D721Med (cell line): ENCODE measurements at places on chromosomes 16 and 17.

DNA sequence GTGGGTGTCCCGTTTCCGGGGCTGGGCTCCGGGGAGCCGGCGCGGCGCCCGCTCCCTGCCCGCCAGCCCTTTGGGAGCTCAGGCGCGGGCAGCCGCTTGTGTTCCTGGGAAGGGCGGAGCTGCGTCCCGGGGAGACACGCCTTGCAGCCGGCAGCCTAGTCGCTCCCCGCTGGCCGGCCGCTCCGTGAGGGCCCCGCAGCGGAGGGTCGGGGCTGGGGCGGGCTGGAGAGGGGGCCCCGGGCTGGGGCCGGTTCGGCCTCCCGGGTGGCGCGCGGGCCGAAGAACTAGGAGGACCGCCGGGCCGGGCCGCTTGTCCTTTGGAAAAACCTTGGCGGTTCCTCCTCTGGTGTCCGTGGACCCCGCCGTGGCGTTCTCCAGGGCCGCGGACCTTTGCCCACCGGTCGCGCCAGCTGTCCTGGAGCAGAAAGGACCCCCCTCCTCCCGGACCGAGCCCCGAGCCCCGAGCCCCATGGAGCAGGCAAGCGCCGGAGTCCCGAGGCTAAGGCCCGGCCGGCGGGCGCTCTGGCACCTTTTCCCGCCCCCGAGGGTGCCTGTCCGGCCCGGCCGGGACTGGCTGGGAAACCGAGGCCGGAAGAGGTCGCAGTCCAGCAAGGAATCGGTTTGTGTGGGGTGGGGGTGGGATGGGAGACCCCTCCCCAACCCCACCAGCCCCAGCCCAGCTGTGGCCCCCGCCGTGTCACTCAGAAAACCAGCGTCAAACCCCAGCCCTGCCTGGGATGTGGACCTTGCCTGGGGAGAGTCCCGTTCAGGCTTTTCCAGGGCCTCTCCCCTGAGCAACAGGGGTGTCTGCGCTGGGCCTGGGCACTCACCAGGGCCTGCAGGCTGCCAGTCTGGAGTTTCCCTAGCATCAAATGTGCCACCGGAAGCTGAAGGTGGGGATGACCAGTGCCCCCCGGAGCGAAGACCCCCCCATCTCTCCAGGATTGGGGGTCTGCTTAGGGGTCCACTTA is 6.8 kb upstream of the TBC1D3B start:
- DNase-seq = peak; percentile 34

DNA sequence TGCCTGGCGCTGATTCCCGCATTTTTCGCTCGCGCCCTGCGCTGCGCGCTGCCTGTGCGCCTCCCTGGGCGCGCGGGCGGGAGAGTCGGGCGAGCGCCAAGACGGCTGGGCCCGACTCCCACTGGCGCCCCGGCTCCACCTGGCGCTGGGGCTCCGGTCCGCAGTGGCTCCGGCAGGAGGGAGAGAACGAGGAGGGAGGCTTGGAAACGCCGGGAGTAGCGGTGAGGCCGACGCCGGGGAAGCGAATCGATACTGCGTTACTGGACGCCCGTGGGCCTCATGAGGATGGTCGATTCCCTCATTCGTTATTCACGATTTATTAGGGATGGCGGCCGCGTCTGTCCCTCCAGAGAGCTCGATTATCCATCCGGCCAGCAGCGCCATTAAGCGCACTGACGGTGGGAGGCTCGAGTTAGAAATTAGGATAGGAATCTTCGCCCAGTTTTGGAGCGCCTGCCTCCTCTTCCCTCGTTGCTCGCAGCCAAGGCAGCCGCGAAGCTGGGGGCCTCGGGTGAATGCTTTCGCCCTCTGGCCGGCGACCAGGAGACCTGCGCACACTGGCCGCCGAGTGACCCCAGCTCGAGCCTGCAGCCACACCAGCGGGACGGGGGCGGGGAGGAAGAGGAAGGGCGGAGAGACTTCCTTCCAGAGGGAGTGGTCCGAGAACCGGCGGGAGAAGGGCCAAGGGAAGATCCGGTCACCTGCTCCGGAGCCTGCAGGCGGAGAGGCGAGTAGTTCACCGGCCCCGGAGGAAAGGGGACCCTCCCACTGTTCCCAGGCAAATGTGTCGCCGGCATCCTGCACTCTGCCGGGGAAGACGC is 1.3 kb upstream of the PCGF2 start:
- DNase-seq = no peak

DNA sequence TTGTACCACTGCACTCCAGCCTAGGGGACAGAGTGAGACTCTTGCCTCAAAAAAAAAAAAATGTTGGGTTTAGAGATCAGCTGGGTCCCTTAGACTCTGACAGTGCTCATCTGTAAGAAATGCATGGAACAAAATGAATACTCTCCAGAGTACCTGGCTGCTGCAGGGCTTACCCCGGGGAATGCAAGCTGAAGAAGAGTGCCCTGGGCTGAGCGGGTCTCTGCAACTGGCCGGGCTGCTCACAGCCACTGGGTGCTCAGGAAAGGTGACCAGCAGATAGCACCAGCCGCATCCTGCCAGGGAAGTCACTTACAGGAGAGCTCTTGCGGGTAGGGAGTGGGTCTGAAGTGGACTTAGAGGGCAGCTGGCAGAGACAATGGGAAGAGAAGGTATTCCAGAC is 82.1 kb downstream of the GAS7 start:
- DNase-seq = no peak

DNA sequence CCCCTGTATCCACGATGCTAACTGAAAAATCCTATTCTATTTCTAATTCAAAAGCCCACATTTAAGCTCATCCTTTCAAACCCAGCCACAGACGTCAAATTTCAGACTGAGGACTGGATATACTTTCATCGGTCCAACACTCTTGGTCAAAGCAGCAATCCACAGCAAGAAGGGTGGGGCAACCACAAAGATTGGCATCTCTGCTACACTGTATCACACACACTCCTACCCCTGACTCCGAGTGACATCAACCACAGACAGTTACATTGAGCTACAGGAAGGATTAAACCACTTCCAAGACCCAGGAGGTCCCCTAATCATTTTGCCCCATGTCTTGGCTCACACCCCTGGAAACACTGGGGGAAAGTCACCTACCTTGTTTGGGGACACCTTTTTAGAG is 61.3 kb downstream of the GRIN2A start:
- DNase-seq = no peak

DNA sequence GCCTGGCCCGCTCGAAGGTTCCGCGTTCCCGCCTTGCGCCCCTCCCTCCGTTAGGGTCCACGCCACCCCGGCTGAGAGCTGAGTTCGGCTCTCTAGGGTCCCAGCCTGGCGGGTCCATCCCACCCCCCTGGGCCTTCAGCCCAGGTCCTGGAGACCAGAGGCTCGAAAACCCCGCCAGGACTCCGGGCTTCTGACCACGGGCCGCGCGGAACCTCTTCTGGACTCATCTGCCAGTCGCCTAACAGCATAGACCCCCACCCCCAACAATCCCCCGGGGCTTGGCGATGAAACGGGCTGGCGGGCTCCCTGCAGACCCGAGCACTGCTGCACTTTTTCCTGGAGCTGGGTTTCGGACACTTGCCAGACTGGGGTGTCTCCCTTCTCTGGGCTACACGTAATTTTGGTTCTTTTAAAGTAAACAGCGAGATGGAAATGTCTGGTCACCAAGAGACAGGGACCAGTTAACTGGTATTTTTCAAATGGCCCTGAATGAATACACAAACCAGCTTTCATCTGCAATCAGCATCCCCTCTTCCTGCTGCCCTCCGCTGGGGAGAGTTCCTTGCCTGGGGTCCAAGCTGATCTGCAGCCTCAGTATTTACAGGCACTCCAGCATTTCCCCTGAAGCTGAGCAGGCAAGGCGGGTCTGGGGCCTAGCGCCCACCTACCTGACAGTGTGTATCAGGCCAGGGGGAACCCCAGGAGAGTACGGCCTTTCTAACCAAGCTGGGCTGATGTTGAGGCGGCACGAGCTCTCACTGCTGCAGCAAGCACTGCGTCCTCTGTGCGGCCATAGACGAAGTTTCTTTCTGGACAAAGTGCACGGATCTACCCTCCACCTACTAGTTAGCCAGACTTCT is 639 bp upstream of the TRIM65 start:
- no peak for DNase-seq

- no peak for DNase-seq
Measured at GRCh38 chr17:31085563-31085962, 9.2 kb upstream of the NF1 start.

DNA sequence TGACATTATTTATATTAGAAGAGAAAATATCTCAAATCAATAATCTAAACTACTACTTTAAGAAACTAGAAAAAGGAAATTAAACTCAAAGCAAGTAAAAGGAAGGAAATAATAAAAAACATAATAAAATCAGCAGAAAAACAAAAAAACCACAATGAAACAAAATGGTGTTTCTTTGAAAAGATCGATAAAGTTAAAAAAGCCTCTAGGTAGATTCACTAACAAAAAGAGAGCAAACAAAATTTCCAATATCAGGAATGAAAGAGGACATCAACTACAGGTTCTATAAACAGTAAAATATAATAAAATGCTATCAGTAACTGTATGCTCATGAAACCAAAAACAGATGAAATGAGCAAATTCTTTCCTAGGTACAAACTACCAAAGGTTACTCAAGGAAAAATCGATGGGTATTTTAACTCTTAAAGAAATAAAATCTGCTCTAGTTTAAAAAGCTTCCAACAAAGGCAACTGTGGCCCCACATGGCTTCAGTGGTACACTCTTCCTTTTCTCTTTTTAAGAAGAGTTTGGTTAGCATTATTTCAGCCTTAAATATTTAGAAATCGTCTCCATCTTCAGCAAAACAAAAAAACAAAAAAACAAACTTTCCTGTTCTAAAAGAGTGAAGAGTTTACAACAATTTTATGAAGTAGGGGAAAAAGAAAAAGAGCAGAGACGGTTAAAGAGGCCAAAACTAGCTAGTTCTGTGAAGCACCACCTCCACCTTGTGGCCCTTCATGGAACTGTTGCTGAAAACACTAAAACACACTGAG is 102.2 kb downstream of the TRIM37 start:
- no peak for DNase-seq

DNA sequence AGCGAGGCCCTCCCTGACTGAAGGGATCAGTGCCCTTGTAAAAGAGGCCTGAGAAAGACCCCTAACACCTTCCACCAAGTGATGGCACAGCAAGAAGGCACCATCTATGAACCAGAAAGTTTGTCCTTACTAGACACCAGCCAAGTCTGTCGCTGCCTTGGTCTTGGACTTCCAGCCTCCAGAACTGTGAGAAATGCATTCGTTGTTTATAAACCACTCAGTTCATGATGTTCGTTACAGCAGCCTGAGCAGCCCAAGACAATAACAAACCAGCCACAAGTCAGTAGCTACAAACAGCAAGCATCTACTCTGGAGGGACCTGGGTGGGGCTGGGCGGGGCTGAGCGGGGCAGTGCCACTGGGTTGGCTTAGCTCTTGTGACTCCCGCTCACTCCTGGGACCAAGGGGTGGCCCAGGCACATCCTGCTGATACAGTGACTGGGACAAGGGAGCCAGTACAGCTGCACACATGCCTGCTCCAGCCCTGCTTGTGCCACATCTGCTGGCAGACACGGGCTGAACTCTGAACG is 234.9 kb downstream of the IRF8 start:
- no peak for DNase-seq

DNA sequence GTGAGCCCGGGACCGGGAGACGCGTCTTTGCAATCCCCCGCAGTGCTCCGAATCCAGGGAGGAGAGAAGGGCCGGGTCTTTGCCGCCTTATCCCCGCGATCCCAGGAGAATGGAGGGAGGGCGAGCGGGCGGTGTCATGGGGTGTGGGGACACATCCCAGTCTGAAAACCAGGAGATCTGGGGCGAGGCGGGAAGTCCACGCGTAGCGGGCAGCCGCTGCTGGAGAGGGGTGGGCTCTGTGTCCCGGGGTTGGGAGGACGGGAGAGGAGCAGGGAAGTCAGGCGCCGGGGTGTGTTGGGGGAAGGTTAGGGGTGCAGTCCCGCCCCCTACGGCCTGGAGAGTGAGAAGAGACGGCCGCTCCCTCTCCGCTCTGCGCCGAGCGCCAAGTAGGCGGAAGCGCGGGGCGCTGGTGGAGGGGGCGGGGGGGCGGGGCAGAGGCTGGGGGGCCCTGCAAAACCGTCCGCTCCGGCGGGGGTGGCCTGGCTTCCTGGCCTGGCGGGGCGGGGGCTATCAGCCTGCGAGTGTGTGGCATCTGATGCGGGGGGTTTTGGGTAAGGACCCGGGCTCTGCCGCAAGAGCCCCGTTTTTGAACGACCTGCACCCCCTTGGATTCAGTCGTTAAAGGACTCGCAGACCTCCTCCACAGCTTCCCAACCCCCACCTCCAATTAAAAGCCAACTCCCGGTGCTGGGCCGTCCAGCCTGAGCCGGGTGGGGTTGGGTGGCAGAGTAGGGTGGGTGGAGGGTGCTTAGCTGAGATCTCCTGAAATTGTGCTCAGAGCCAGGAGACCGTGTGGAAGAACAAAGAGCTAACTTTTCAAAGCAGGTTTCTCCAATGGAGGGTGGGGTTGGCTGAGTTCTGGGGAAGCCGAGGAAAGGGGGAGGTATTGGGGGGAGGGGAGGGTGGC is 654 bp downstream of the LASP1 start:
- peak; percentile 49 for DNase-seq

DNA sequence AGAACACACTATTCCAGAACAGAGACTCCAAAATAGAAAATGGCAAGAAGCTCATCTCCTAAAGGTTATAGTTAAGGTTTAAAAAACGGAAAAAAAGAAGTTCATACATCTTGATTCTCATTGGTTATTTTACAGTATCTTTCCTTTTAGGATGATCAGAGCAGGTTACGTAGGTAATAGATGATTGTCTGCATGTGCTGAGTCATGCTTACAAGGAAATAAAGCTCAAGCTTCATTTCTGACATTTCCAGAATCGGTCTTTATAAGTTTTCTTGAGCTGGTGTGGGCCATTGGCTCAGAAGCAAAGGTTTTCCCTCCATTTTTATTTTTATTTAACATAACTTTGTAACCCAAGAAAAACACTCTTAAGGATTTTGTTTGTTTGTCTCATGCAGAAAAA is 1030.3 kb upstream of the CDH8 start:
- DNase-seq = no peak

- no peak for DNase-seq
Measured at GRCh38 chr16:74747-75334, 2.4 kb upstream of the RHBDF1 start.

DNA sequence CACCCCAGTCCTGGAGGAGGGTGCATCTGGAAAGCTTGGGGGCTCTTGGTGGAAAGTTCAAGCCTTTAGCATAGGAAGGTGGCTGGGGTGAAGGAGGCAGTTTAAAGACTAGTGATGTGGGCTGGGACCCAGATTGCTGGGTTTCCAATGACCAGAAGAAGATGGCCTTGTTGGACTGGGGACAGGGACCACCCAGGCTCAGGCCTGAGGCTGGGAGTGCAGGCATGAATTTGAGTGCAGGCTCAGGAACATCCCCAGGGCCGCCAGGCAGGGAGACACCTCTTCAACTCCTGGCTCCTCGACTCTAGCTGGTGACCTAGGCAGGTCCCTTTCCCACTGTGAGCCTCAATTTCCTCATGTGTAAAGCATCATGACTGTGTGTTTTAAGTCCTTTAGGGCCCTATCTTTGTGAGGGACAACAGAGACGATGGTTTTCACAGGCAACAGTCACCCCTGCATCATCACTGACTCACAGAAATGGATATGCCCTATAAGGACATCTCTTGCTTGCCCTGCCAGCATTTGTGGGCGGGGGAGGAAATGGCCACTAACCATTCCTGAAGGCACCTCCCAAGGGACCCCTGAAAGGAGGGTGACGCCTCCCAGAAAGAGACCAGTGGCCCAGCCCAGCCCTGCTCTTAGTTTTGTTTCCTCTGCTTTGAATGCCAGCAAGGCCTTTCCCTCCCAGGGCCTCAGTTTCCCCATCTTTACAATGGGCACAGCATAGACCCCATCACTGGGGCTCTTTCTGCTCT is 11.1 kb downstream of the NLRC5 start:
- no peak for DNase-seq

GRCh38 chr17:57516290-57517230 is 228.5 kb downstream of the CCDC182 start:
- no peak for DNase-seq

- DNase-seq = no peak
Measured at GRCh38 chr17:81053041-81053970, 18.4 kb downstream of the BAIAP2 start.

- DNase-seq = no peak
Measured at GRCh38 chr16:49810831-49811230, 45.1 kb downstream of the ZNF423 start.
